Fibroblast of lung (primary cell): ENCODE measurements at places on chromosomes 2 and 18.

DNA sequence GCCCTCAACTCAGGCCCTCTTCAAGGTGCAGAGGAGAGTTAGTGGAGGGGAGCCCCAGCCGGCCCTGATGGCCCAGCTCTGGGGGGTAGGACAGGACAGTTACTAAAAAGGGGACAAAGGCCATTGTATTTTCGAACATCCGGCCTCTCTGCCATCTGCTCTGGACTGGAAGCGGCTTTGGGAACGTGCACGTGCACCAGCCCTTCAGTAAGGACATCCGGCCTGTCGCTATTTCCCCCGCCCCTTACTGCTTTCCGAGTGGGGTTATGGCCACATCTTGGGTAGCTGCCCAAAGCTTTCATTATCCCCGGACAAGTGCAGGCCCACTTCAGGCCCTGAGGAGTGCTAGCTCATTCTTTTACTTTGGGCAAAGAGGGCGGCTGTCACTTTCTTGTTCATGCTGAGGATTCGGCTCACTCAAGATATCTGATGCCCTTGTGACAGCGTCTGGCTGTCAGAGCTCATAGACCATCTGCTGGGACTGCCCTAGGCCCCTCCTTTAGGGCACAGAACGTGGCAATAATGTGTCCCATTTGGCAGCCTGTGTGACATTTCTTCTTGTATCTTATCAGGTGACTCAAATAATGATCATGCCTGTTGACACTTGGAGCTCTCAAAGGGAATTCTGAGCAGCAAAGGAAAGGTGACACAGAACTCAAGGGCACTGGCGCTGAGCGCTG is 17.5 kb downstream of the SLC4A3 start:
- peak; percentile 26 for DNase-seq

DNA sequence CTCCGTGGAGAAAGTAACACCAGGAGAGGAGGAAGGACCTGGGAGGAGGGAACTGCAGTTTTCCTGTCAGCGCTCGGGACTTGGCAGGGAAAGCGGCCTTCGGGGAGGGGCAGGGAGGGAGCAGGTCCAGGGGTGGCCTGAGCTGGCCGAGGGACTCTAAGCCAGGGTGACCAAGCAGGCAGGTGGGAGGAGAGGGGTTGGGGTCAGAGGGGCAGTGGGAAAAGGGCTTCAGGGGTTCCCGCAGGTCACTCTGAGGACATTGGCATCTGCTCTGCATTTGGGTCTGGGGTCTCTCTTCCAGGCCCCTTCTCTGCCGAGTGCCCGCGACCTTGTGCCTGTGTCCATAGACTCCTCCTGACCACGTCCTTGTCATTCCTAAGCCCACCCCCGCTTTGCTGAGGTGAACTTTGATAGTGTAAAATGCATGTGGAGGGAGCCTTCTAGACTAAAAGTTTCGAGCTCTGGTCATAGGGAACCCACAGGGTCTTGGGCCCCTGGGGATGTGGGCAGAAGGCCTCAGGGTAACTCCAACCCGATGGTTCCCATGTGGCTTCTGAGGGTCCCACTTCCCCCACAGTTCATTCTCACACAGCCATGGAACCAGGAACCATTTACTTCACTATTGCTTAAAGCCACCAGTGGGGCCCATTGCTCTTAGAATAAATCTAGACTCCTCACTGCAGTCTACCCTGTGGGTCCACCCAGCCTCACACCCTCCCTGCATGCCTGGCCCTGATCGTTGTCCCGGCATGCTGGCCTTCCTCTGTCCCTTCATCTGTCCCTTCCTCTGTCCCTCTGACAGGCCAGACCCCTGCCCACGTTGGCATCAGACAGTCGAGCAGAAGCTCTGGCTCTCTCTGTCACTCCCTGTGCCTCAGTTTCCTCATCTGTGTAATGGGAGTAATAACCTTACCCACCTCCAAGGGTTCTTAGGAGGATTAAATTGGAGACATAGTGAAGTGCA is 229.2 kb downstream of the SEPTIN10 start:
- no peak for DNase-seq

GRCh38 chr2:152924722-152925121 is 206.3 kb downstream of the ARL6IP6 start:
- DNase-seq = peak; percentile 1

- DNase-seq = no peak
These were observed 185.3 kb downstream of the PRKCE start for GRCh38 chr2:45836740-45837139.

GRCh38 chr2:20242727-20243377 is 17.9 kb upstream of the SDC1 start:
- DNase-seq = no peak

GRCh38 chr2:139622691-139623090 is 842.5 kb upstream of the NXPH2 start:
- no peak for DNase-seq

DNA sequence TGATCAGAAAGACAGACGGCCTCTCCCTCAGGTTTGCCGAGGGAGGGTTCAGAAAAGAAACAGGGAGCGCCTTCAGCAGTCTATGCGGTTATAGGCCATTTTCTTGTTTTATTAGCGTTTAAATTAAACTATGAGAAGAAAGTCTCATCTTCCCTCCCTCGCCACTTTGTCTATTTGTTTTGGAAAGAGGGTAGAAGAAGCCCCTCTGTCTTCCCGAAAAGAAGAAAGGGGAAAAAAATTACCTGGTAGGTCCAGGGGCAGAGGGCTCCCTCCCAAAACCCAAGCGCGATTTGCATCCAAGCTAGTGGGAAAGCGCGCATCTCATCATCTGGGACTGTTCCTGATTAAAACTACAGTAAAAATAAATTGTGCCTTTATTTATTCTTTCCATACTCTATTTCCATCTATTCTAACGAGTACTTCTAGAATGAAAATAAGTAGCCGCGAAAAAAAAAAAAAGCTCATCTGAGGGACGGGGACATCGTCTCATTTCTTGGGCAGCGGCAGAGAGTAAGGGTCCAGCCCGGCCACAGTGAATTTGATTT is 2.4 kb downstream of the PAX8 start:
- DNase-seq = no peak

GRCh38 chr2:216298719-216299495 is 73.4 kb downstream of the MARCHF4 start:
- DNase-seq = peak; percentile 90

DNA sequence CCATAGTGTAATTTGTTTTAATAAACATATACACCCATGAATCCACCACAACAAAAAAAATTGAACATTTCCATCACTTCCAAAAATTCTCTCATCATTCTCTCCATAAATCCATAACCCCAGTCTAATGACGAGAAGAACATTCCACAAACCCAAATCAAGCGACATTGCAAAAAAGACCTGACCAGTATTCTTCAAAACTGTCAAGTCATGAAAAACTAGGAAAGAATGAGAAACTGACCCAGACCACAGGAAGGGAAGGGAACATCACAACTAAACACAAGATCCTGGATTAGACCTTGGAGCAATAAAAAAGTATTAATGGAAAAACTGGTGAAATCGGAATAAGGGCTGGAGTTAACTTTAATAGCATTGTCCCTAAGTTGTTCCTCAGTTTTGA is 141.3 kb upstream of the SLC35G4 start:
- DNase-seq = no peak

GRCh38 chr2:157839822-157840221 is 36.3 kb downstream of the ACVR1 start:
- DNase-seq = no peak

DNA sequence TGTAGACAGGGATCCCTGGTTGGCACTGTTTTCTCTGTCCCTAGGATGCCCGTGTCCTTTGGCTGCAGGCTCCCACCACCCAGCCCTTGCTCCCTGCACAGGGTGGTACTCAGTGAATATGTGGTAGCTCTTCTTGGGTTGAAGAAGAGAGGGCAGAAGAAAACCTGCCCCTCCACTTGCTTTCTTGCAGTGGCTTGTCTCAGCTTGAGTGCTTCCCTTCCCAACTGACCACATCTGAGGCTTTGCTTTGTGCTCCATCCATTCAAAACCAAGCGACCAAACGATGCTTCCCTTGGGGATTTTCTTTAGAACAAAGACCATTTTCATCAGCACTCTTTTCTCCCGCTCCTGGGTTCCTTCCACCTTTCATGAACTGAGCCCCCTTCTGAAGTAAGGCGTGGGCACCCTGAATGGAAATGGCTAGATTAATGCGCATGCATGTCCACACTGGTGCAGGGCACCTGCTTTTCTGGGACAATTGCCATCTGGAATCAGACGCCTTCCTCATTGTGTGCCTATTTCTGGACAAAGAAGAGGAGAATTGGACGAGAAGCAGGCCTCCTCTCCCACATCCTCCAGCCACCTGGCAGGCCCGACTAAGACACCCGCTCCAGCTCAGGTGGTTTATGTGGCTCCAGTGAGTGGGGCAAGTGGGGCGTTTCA is 59.1 kb downstream of the ARL4C start:
- DNase-seq = no peak

- no peak for DNase-seq
These were observed 536.0 kb upstream of the CDH2 start for GRCh38 chr18:28712796-28713425.

- DNase-seq = no peak
These were observed 180.2 kb downstream of the SOCS6 start for GRCh38 chr18:70468861-70469547.

DNA sequence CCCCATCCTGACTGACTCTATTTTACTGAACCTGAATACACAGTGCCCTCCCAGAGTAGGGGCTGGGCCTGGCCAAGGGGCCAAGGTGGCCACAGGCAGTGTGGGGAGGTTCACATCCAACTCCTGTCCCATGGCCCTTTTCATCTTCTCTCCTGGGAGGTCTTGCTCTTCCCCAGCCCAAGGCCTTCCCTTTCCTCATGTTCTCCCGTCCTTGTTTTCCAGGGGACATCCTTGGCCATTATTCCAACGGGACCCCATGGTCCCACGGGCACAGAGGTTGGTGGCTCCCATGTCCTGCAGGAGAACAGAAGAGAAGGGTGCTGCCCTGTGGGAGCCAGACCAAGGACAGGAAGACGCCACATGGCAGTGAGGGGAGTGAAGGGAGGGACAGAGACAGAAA is 10.4 kb downstream of the MALL start:
- no peak for DNase-seq

DNA sequence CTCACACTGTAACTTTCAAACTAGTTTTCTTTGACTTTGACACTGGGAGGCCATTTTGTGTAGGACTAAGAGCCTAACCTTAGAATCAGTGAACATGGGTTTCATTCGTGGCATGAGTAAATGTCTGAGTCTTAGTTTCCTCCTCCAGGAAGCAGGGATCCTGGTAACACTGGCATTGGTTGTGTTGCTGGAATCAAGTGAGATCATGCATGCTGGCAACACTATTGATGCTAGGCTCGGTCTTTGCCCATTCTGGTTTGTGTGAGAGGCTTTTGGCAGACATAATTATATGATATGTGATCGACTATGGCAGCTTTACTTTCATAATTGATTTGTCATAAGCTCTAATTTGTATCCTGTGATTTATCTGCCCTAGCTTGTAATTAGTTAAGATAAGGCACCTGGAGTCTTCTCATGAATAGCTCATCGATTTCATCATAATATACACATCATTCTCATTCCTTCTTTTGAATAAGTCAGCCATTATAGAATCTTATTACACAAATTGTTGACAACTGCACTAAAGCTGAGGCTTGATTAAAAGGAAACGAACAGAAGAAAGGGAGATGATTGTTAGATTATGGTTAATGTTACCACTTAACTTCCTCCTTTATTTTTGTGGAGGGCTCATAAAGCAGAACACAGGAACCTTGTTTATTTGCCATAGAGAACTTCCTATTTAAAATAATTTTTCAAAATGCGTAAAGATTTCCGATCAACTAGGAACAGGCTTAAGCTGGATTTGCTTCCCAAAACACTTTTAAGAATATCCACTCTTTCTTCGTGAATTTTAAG is 12.6 kb downstream of the PPP1R1C start:
- DNase-seq = no peak

DNA sequence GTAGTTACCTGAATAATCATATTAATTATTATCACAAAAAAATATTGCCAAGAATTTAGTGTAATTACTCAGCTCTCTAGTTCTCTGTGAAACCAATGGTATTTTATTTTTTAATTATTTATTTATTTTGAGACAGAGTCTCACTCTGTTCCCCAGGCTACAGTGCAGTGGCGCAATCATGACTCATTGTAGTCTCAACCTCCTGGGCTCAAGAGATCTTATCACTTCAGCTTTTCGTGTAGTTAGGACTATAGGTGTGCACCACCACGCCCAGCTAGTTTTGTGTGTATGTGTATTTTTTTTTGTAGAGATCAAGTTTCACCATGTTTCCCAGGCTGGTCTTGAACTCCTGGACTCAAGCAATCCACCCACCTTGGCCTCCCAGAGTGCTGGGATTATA is 440.4 kb upstream of the CDH20 start:
- DNase-seq = peak; percentile 78

- no peak for DNase-seq
These were observed 5.4 kb downstream of the SIX2 start for GRCh38 chr2:45003579-45004551.

- DNase-seq = no peak
These were observed 264.5 kb downstream of the SOCS6 start for GRCh38 chr18:70553245-70553935.

- DNase-seq = no peak
These were observed 180.7 kb upstream of the ID2 start for GRCh38 chr2:8501061-8501720.

DNA sequence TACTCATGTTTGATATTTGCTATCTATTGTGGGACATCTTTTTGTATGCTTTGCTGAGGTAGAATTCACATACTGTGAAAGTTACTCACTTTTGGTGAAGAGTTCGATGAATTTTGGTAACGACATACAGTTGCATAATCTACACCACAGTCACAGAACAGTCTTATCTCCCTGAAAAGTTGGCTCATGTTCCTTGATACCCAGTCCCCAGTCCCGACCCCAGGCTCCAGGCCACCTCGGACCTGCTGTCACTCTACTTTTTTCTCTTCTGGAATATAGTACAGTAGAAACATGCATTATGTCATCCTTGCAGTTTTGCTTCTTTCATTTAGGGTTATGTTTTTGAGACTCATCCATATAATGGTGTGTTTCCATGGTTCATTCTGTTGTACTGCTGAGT is 191.7 kb downstream of the FAM210A start:
- DNase-seq = no peak

GRCh38 chr2:32991091-32991845 is 44.5 kb downstream of the LTBP1 start:
- no peak for DNase-seq

GRCh38 chr18:12426924-12427323 is 19.2 kb downstream of the PRELID3A start:
- no peak for DNase-seq

GRCh38 chr2:227473122-227473461 is 1.1 kb downstream of the AGFG1 start:
- DNase-seq = no peak

DNA sequence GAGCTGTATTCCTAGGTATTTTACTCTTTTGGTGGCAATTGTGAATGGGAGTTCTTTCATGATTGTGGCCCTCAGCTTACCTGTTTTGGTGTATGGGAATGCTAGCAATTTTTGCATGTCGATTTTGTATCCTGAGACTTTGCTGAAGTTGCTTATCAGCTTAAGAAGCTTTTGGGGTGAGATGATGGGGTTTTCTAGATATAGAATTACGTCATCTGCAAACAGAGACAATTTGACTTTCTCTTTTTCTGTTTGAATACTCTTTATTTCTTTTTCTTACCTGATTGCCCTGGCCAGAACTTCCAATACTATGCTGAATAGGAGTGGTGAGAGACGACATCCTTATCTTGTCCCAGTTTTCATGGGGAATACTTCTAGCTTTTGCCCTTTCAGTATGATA is 191.2 kb downstream of the KCNE4 start:
- DNase-seq = no peak

GRCh38 chr2:74499267-74499939 is at the start of gene LBX2:
Gene LBX2, minus strand, starts transcription at chr2:74499603. Its CDS starts 66 bp downstream, at chr2:74499537.
- DNase-seq = no peak

- no peak for DNase-seq
These were observed 295.5 kb downstream of the MEIS1 start for GRCh38 chr2:66730441-66730840.
